ENCODE measurements at places on chromosomes 3 and 15.

- DNase-seq = no peak
Measured at GRCh38 chr3:176755552-176755951, 441.7 kb downstream of the TBL1XR1 start.

GRCh38 chr3:72245183-72245811 lies 460.3 kb upstream of the PROK2 start:
- no peak for DNase-seq

GRCh38 chr15:59298225-59298853 lies 74.3 kb downstream of the MYO1E start:
- peak; percentile 46 for DNase-seq

DNA sequence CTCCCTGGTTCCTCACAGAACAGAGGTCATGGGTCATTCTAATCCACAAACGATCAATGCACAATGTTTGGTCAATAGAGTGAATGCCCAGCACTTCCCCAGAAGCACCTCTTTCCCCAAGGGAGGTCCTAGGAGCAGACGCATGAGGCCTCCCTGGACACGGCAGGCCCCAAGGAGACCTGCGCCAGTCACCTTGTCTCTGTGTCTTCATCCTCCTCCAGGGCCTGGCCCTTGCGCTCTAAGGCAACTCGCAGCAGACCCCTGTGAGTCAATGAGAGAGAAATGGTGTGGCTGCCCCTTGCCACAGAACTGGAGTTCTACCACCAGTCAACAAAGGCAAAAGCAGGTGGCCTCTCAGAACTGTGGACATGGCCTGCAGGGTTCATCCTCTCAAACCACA lies 18.1 kb downstream of the ALS2CL start:
- DNase-seq = no peak

- peak; percentile 4 for DNase-seq
Measured at GRCh38 chr15:57495041-57495440, 96.7 kb upstream of the MYZAP start.

DNA sequence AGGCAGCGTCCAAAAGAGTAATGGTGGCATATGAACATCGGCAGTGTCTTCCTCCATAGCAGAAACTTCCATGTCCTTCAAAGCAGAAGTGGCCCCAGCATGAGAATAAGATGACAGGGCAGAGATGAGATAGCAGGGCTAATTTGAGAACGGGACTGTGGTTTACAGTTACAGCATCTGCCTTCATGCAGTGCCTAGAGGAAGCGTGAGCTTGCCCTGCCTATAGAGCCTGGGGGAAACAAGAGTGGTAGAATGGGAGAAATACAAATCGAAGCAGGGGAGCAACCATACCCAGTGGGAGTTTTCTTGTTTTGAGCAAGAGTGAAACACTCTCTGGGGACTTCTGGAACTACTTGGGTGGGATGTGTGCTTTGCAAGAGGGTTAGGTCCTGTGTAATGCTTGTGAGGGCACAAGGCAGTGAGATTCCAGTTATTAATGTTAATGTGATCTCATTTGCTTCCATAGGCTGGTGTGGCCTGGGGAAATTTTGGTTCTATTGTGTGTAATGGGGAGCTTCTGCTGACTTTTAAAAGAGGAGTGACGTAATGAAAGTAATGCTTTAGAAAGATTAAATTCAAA lies 616.9 kb downstream of the ZIC1 start:
- no peak for DNase-seq

DNA sequence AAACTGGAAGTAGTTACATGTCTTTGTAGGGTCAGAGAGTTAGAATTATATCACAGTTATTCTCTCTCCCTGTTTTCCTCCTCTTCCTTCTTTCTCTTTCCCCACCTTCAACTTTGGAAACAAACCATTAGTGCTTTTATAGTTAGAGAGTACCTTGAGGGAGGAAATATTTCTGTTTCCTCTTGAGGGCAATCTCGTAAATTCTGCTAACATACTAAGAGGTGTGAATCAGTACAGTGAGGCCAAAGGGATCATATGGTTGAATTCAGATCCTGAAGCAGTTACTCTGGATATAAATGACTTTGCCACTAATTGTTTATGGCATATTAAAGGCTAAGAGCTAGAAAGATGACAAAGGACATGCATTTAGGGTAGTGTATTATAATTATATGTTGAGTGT lies 60.3 kb upstream of the CCNL1 start:
- no peak for DNase-seq

DNA sequence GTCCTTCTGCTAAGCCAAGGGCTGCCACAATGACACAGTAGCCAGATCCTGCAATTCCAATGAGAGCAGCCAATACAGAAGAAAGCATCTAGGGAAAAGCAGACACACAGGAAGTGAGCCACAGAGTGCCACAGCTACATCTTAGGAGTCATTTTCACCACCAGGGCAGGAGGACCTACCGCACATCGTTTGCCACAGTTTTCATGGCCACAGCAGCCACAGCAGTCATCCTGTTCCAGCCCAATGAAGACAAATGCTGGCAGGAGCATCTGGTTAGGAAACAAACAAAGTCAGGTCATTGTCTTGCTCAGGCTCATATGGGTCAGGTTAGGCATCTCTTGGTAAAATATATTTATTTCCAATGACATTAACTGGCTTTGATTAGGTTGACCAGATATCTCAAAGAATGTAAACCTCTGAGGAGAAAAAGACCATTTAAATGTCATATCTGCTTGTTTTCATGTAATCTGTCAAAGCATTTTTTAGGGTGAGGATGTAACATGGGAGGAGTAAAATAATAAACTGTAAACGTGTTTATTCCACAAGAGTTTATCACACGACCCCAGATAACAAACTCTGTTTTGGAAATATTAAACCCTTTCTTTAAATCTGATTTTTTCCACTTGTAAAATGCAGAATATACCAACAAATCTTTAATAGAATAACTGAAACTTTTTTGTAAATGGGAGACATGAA lies 1.8 kb downstream of the TM4SF1 start:
- DNase-seq = no peak

- no peak for DNase-seq
Measured at GRCh38 chr3:87796843-87797185, 262.0 kb downstream of the CGGBP1 start.

GRCh38 chr15:65856821-65857455 lies 12.4 kb upstream of the RAB11A start:
- no peak for DNase-seq

DNA sequence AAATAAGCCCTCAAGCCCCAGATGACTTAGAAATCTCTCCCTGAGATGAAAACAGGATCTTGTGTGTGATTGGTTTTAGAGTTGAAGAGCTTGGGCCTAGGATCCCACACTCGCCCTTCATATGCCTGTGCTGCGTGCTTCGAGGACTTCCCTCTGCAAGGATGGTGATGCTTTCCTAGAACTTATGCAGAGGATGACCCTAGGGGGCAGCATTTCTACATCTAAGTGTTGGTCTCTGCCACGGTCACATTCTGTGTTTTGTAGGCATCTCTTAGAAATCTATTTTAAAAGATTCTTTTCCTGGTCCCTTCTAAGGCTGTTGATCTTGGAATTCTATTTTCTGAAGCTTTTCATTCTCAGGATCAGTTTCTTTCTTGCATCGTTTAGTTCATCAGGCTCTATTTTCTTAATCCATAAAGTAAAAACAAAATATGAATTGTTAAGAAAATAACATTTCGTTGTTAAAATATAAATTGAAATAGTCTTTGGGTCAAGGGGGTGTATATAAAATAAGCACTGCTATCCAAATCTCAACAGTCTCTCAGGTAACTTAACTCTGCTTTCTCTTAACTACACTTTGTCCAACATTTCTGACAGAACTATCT lies 45.7 kb downstream of the WDR76 start:
- no peak for DNase-seq

- peak; percentile 8 for DNase-seq
Measured at GRCh38 chr3:29324180-29324651, 43.3 kb downstream of the RBMS3 start.

- DNase-seq = no peak
Measured at GRCh38 chr3:108404368-108404767, 106.0 kb downstream of the MYH15 start.

DNA sequence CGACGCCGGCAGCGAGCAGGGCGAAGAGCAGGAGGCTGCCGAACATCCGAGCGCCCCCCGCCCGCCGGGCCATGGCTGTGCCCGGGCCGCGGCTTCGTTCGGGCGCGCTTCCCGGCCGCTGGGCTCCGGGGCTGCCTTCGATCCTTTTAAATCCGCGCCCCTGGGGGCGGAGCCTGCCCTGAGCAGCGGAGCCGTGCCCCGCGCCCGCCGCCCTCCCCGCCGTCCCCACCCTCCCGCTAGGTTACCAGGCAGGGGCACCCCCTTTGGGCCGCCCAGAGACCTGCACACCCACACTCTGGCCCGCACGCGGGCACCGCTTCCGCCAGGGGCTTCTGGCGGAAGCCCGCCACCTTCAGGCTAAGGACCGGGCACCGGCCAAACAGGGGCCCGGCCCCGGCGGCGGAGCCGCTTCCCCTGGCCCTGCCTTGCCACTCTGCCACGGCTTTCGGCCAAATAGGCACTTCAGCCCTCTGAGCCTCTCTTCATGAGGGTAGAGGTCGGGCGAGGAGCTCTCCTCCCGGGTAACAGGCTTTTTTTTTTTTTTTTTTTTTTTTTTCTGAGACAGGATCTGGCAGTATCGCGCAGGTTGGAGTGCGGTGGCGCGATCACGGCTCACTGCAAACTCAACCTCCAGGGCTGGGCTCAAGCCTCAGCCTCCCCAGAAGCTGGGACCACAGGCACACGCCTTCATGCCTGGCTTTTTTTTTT lies at the start of gene NMB:
Gene NMB (minus strand): TSS at position 120 of the 708 bp plus-strand sequence. CDS start 47 bp downstream, at position 73.
- peak; percentile 60 for DNase-seq

DNA sequence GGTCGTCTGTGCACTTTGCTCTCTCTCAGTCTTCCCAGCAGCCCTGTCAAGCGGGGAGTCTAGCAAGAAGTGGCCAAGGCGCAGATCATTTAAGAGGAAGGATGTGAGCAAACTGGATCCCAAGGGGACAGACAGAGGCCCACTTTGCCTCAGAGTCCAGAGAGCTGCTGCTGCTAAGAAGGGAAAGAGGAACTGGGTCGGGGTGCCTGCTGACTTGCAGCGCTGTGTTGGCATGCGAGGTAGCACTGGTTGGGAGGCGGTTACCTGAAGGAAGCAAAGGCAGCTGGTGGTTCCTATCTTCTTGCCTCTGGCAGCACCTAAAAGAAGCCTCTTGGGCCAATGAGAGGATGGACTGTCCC lies 28.1 kb downstream of the SMAD3 start:
- DNase-seq = no peak

DNA sequence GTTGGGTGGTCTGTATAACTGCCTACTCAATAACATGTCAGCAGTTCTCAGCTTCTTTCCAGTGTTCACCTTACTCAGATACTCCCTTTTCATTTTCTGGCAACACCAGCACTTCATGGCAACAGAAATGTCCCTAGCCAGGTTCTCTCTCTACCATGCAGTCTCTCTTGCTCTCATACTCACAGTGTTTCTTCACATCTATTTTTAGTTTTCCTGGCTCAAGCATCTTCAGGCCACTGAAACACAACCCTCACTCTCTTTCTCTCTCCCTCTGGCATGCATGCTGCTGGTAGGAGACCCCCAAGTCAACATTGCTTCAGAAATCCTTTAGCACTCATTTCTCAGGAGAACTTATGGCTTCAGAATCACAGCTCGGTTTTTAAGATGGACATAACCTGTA lies at the start of gene CAPN3:
Gene CAPN3 (plus strand): TSS at position 253 of the 400 bp plus-strand sequence. CDS start 305 bp downstream, outside the sequence.
- DNase-seq = no peak

GRCh38 chr3:98650971-98651779 lies 57.8 kb upstream of the CPOX start:
- no peak for DNase-seq

DNA sequence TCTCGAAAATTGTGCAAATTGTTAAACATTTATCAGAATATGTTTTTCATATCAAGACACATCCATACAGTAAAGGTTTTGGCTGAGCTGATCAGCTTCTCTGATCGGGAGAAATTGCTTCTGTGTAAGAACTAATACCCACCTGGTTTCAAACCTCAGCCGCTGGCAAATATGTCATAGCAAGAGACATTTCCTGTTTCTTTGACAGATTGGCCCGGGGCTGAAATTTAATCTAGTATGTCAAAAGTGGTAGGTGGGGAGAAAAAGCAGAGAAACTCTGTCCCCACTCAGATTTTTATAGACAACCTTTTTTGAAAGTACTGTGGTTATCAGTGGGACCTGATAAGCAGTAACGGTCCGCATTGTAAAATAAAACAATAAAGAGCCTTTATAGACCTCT lies 88.8 kb upstream of the SLC24A5 start:
- DNase-seq = no peak

- DNase-seq = no peak
Measured at GRCh38 chr3:52124126-52124525, 30.1 kb downstream of the POC1A start.

DNA sequence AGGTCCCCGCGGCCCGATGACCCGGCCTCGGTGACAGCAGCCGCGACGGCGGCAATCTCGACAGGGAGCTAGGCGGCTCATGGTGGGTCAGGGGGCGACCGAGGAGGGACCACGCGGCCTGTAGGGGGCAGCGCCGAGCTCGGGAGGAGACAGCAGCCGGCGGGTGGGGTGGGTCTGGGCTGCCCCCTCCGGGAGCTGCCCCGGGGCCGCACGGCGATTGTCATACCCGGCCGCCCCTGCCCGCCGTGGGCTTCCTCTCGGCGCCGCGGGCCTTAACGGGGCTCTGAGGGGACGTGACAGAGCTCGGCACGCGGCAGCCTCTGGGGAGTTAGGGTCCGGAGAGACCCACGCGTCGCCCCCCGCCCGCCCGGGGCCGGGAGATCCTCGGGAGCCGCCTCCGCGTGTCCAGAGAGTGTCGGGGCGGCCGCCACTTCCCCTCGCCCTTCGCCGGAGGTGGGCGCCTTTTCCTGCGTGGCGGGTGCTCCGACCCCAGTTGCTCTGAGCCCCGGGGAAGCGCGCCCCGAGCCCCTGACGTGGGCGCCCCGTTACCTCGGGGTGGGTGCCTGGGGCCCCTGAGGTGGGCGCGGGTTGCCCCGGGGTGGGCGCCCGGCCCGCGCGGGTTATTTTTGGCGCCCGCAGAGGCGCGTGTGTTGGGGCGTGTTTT lies 539 bp upstream of the PLCL2 start:
- peak; percentile 61 for DNase-seq

GRCh38 chr15:80162059-80162554 lies 9.3 kb downstream of the FAH start:
- DNase-seq = no peak

DNA sequence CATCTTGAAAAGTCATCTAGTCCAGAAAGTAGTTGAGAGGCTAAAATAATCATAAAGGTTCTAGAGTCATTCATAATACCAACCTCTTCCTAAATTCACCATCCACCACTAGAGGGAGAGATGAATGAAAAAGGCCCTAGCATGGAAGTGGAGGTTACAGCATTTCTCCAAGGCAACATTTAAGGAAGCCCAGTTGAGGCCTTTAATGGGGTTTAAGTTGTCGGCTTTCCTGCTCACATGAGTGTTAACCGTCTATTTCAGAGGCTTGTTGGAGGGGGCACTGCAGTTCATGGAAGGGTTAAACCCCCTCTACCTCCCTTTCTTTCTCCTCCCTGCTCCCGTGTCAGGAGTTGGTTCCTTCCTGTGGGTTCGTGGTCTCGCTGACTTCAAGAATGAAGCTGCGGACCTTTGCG lies 3.8 kb upstream of the SLCO3A1 start:
- no peak for DNase-seq

GRCh38 chr3:126445506-126445905 lies 30.2 kb downstream of the ZXDC start:
- no peak for DNase-seq

GRCh38 chr3:9623148-9623547 lies 26.2 kb upstream of the MTMR14 start:
- DNase-seq = no peak
